Retina (tissue), 1 donor: ENCODE measurements at places on chromosomes 11 and 22.

DNA sequence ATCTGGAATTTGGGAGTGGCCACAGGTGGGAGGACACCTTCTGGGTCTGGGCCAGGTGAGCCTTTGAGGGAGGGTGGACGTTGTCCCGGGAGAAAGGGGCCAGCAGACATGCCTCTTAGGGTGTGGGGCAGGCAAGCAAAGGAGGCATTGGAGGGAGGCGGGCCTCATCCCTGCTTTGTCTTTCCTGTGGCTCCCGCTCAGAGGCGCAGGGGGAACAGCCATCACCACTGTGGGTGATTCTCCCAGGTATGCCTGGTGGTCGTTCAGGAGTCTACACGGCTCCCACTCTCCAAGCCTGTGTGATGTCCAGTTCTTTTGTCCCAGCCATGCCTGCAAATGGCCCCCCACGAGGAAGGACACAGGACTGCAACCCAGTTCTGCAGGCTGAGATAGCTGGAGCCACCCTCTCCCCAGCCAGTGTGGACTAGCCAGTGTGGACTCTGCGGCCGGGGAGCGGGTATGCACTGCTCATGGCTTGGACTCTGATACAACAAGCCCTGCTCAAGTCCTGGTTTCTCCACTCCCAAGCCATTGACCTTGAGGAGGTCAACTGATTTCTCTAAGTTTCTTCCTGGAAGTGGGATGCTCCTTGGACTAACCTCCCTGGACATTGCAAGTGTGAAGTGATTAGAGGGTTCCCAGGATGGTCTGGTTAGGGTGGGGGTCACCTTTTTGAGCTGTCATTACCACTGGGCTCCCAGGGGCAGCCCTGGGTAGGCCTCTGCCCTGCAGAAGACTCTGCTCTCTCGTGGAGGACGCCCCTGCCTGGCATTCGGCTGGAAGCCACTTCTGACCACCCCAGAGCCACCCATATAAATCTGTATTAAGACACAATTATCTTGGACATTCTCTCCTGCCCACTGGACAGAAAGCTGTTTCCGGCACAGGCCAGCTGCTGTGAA is 1151.2 kb downstream of the BRD1 start:
- DNase-seq, result no peak

- no peak for DNase-seq
These were observed 24.1 kb upstream of the TUB start for GRCh38 chr11:8056810-8057463.

DNA sequence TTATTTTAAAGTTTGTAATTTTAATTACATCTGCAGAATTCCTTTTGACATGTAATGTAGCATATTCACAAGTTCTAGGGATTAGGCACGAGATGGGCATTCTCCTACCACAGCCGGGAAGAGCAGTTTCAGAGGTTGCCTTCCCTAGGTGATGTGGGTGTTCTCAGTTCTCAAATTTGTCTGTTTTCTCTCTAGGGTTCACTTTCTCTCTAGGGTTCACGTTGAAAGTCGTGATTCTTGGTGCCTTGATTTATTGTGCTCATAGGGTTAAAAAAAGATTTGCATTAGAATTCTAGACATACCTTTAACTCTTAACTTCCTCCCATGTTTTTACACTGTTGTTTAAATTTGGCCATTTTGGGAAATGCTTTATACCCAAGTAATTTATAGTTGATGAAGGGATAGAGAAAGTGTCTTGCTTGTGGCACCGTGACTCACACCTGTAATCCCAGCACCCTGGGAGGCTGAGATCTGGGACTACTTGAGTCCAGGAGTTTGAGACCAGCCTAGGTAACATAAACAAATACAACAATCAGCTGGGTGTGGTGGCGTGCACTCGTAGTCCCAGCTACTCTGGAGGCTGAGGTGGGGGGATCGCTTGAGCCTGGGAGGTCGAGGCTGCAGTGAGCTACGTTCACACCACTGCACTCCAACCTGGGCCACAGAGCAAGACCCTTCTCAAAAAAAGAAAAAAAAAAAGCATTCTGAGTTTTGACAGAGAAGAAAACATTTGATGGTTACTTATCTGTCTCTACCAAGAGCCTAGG is 3.6 kb downstream of the MED15 start:
- DNase-seq, result no peak

DNA sequence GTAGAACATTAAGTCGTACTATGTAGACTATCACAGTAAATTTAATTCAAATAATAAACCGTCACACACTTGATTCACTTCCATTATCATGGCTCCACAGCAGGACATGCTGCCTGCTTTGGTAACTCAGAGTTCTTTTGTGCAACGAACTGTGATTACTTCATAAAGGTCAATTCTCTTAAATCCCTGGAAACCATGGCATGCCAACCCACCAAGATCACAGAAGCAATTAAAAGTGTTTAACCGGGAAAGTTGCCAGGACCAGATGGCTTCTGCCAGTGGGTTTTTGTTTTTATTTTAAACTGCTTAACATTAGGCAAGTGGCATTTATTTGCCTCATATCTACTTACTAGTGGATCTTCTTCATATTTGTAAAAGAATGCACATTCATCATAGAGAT is 1162.1 kb downstream of the DLG2 start:
- peak; percentile 28 for DNase-seq

DNA sequence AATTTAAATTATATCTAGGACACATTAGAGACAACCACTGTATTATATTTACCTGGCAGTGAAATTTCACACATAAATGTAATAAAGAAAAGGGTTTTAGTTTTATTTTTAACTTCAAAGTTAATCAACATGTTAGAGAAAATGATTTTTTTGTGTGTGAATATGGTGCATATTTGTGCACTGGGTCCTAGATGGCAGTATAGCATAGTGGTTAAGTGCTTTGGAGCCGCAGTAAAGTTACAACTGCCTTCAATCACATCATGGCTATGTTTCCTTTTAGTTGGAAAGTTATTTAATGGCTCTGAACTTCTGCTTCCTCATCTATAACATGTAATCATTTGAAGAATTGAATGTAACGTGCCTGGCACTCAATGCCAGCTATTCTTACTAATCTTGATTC is 108.9 kb upstream of the DDI1 start:
- DNase-seq, result no peak

- DNase-seq, result no peak
These were observed 24.7 kb downstream of the ALG9 start for GRCh38 chr11:111846636-111847035.

GRCh38 chr11:44785856-44786607 is 59.3 kb downstream of the TSPAN18 start:
- DNase-seq, result no peak

DNA sequence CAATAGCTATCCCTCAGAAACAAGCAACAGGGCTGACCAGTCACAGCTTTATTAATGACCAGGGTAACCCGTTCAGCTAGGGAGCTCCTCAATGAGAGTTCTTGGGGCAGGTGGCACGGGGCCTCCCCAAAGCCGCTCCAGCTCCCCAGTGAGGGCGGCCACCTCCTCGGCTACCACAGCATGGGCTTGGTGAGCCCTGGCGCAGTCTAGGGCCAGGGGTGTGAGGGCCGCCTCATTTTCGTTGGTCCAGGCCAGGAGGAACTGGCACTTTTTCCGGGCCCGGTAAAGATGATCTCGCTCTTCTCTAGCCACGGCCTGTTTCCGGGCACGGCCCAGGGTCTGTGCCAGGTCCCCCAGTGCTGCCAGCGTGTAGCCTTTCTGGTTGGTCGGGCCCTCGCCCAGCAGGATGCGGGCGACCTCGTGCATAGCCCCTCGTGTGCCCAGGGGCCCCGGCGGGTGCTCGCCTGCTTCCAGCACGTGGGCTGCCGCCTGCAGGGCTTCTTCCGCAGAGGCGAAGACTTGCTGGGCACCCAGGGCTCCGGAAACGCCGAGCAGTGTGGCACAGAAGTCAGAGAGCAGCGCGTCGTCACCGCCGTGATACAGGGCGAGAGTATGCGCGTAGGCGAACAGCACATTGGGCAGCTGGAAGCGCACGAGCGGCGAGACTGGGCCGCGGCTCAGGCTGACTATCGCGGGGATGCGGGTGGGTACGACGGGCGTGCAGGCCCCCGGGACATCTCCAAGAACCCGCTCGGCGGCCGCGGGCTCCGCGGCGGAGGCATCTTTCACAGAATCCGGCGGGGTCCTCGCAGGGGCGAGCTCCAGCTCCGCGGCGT is 913 bp downstream of the ZNHIT2 start:
- DNase-seq, result no peak

GRCh38 chr11:86952221-86952875 is 2.8 kb downstream of the FZD4 start:
- DNase-seq, result no peak

DNA sequence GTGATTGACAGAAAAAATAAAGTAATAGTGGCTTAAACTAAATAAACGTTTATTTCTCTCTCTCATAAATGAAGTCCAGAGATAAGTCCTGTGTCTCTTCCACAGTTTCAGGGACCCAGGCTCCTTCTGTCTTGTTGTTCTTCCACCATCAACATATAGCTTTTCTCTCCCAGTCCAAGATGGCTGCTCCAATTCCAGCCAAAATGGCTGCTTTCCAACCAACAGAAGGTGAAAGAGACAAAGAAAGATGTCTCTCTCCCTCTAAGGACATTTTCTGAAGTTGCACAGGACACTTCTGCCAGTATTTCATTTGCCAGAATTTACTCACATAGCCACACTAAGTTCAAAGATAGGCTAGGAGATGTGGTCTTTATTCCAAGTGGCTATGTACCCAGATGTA is 9.4 kb upstream of the PLEKHB1 start:
- DNase-seq, result no peak

GRCh38 chr11:60915248-60915914 is 1.4 kb downstream of the TMEM109 start:
- peak; percentile 69 for DNase-seq

GRCh38 chr11:124754710-124755109 is 2.7 kb upstream of the VSIG2 start:
- DNase-seq, result peak; percentile 10

DNA sequence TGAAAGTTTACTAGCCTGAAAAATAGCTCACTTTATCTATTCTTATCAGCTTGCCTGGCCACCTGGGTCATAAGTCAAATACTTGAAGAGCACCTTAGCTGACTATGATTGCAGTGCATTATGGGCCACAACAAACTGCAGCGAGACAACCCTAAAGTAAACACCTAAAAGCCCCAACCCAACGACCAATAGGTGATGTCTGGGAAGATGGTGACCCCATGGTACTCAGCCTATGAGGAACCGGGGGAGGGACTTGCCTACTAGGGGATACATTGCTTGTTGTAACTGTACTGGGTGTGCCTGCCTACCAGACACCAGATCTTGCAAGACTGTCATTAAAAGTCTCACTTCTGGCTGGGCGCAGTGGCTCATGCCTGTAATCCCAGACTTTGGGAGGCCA is 35.6 kb upstream of the APOBEC3A start:
- DNase-seq, result no peak

DNA sequence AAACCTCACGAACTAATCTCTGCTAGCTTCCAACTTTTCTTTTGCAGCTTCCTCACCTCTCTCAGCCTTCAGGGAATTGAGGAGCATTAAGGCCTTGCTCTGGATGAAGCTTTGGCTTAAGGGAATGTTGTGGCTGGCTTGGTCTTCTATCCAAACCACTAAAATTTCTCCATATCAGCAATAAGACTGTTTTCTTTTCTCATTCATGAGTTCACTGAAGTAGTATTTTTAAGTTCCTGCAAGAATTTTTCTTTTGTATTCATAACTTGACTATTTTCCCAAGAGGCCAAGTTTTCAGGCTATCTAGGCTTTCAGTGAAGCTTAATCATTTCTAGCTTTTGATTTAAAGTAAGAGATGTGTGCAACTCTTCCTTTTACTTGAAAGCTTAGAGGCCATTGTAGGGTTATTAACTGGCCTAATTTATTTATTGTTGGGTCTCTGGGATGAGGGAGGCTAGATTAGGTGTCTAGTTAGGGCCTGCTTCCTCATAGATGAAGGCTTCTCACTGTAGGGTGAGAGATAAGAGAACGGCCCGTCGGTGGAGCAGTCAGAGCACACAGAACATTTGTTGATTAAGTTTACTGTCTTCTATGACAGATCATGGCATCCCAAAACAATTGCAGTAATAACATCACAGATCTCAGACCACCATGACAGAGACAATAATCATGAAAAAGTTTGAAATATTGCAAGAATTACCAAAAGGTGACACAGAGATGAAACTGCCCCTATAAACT is 33.2 kb downstream of the CSF2RB start:
- no peak for DNase-seq

DNA sequence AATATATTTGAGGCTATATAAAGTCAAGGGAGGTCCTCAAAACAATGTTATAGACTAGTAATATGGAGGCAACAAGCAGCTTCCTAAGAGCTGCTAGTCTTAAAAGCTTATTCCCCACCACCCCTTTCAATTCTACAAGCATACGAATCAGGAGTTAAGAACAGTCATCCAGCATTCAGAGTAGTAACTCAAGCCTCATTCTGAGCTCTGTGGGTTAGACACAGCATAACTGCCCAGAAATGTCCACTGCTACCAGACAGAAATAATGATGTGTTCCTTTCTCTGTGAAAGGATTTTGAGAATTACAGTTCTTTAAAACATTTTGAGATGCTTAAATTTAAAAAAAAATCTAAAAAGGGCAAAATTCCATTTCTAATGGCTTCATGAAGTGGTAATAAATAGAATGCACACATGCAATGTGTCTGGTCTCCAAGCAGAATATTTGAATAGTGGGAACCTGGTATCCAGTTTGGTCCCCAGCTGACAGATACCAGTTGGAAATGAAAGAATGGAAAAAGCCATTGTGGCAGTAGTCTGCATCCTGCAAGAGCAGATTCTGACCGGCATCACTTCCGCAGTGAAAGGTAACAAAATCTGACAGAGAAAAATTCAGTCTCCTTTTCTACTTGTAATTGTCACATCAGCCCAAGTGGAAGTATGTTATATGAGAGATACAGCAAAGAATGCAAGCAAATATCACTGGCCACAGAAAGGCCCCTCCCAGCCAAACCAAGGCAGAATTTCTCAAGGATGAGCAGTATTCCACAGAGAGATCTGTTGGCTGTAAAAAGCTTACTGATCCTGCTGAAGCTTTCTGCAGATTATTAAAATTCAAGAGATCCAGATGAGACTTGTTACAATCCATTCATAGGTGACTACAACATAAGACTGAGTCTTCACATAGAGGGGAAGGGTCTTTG is 310.8 kb upstream of the PITPNB start:
- no peak for DNase-seq

GRCh38 chr22:37176464-37177061 is 11.5 kb downstream of the C1QTNF6 start:
- DNase-seq, result no peak

GRCh38 chr11:13772223-13773046 is 104.0 kb downstream of the FAR1 start:
- DNase-seq, result peak; percentile 68

DNA sequence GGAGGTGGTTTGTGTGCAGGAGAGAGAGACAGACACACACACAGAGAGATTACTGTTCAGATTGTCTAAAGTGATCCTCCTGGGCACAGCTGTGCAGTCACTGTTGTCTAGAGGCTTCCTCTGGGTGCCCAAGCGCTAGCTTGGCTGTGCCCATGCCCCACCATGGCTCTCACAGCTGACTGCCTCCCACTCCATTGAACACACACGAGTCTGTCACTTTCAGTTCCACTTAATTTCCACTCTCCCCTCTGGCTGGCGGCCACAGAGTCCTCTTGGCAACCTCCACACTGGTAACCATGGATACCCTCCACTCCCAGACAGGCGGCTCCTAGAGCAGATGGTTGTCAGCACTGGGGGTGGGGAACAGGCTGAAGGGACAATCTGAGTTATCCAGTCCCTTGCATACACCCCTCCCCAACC is 29.1 kb downstream of the MAP6 start:
- peak; percentile 90 for DNase-seq
